ENCODE measurements at places on chromosomes 7 and 10.
A peak's percentile ranks its signal among the peaks of the same experiment; 100 is the strongest.

DNA sequence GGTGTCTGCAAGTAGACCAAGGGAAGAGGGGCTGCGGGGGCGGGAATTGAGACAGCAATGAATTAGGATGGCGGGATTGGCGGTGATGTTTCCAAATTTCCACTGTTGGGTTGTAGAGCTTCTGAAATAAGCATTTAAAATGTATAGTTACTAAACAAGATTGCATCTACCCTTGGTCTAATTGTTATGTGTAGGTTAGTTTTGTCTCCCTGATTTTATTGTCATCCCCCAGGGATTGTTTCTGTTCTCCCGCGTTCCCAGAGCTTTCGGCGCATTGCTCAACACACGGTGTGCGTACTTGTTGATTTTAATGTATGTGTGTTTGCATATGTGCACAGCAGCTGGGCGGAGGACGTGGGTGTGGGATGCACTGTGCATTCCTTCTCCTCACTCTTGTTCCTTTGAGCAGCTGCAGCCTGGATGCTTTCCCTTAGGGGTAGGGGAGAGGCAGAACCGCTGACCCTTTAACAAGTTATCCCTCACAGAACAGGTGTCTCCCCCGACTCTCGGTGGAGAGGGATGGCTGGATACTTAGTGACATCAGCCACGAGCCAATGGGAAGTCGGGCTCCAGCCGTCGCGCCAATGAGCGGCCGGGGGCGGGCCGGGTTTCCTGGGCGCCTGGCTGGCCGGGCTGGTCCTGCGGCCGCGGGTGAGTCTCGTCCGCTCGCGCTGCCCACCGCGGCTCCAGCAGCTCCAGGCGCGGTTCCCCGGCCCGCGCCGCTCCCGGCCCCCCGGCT is at the start of gene TSPAN33:
Gene TSPAN33 (plus strand): TSS at position 613 of the 739 bp plus-strand sequence. CDS start 274 bp downstream, outside the sequence.
- DNase-seq, result peak; percentile 57

DNA sequence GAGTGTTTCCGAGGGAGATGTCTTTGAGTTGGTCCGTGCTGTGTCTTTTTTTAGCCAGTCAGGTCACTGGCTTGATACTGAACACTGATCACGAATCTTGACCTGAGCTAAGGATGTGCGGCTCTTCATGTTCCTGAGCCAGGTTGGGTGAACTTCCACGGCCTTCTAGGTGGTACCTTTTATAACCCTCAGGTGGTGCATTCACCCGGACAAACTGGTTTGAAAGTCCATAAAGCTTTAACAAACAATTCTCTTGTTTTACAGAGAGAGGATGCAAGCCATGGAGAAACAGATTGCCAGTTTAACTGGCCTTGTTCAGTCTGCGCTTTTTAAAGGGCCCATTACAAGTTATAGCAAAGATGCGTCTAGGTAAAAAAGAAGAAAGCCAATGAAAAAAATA is 229.5 kb downstream of the ARHGAP21 start:
- no peak for DNase-seq

DNA sequence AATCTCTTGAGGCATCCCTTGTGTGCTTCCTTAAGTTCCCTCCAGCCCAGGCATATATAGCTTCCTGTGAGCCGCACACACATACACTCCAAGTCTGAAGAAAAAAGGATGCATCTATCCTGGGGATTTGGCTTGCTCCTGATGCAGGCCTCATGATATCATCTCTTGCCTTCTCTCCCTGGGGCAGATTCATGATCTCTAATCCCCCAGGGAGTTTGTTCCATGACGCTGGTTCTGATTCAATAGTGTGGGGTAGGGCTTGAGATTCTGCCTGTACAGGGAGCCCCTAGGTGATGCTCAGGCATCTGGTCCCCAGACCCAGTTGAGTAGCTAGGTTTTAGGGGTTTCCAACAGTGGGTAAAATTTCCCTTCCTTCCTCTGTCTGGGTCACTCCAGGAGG is 1.5 kb downstream of the PON1 start:
- DNase-seq, result peak; percentile 57

GRCh38 chr10:6353526-6353925 is 150.8 kb downstream of the PFKFB3 start:
- DNase-seq, result no peak

GRCh38 chr7:120611975-120612374 is 246.0 kb downstream of the TSPAN12 start:
- DNase-seq, result no peak

DNA sequence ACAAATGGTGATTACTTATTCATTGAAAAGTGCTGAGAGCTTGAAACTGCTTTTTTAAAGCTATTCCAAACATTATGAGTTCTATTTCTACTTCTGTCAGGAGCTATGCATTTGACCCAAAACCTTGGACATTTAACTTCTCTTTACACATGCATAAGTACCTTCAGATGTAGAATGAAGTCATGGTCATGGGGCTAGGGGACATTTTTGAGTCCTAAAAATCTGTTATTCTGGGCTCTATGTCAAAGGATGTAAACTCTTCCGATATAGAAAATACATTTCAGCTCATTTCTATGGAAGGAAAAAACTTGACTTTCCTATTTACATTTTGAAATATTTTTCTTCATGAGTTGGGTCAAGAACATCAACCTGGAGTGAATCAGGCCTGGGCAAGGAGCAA is 179.5 kb upstream of the CXCL12 start:
- no peak for DNase-seq

Measured in fibroblast of skin of scalp (primary cell).